ENCODE measurements at places on chromosomes 7 and 10. TPM values are rescaled to one million over a fixed set of nuclear protein-coding genes. Genes with fewer than 3 reads are reported as not detected.
A peak's percentile ranks its signal among the peaks of the same experiment; 100 is the strongest.

METTL27 gene
- 0.76 TPM for total RNA-seq

DNA sequence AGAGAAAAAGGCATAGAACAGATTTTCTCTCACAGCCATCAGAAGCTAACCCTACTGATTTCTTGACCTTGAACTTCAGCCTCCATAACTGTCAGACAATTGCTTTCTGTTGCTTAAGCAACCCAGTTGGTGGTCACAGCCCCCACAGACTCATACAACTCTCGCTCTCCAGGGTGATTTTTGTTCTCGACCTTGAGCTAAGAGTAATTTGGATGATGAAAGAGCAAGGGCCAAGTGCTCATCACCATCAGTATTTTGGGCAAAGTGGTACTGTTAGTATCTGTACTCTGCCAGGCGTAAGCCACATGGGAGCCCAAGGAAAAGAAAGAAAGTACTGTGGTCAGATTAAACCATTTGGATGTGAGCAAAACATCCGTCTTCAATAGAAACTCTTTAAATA lies 81.9 kb downstream of the AOAH start:
- H3K36me3 ChIP-seq, result no peaks in the 10 kb centered on the region
- no peak overlapping the region for H3K27ac ChIP-seq
- no peak overlapping the region for H3K4me3 ChIP-seq

RNF32 gene
- total RNA-seq, result 1.3 TPM

STOX1 gene
- total RNA-seq, result 0.39 TPM

MMP21 gene
- not detected for total RNA-seq

DNA sequence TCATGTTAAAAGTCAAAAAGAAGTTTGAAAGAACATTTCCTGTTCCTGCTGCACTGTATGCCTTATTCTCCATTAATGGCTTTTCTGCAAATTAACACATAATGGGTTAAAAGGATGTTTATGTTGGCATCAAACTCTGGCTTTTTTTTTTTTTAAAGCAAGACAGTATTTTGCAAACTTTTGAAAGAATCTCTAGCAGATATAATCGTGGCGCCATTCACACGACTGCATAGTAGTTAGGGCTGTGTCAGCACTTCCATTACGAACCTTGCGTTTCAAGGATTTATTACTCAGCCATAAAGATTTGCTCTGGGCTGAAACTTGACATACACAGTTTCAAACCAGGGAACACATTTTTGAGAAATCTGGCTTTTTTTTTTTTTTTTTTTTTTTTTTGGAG lies 207.8 kb downstream of the DYNC1I1 start:
- H3K27me3 ChIP-seq, result peaks cover 7% of the 10 kb centered on the region
- H3K27ac ChIP-seq, result no peak overlapping the region
- no peak overlapping the region for H3K4me3 ChIP-seq
- no peak for ATAC-seq
- no peaks in the 10 kb centered on the region for H3K36me3 ChIP-seq

IFIT1B gene
- not detected for total RNA-seq

HKDC1 gene
- 0.19 TPM for total RNA-seq

DNA sequence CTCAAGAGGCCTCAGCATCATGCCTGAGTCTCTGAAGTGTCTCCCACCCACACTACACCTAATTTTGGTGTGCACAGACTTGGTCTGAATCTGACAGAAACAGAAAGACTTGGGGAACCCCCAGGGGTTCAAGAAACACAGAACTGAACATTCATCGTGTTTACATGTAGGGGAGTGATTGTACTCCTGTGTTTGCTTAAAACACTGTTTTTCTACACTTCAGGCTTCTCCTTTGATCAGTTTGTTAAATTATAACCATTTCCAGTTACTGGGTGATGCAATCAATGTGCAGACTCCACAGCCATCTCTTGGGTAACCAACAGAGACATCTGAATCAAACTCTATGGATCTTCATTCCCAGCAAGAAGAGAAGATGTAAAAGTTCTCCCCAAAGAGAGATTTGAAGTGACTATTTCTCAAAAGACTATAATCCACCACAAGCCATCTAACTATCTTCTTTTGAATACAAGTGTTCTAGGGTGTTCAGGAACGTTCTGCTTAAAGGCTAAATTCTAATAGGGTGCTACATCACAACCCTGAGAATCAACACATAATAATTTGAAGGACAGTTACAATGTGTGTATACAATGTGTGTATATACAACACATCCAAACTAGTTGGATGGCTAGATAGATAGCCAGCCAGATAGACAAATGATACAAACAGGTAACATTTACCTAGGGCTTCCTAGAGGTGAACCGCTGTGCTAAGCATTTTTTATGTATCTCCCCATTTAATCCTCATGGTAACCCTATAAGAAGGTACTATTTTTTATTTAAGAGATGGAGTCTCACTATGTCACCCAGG lies 34.2 kb downstream of the DNAJC12 start:
- peak; percentile 96 for ATAC-seq
- H3K4me3 ChIP-seq, result peak overlapping the region; percentile 54
- H3K27me3 ChIP-seq, result no peaks in the 10 kb centered on the region
- peaks cover 9% of the 10 kb centered on the region for H3K4me1 ChIP-seq
- H3K36me3 ChIP-seq, result no peaks in the 10 kb centered on the region

DNA sequence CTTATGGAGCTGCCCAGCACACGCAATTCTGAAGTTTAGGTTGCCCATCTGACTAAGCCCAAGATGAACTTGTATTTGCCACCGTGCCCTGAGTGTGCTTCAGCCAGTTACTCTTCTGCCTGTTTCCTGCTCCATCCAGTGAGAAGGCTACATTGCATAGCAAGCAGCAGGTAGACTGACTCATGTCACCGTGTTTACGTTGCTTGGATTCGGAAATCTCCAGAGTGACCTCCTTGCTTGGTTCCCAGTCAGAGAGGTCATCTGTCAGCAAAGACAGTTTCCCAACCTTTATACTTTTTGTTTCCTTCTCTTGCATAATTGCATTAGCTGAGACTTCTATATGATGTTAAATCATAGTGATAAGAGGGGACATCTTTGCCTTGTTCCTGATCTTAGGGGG lies 30.9 kb downstream of the NACAD start:
- H3K4me1 ChIP-seq, result peaks cover 57% of the 10 kb centered on the region
- no peak for ATAC-seq
- H3K4me3 ChIP-seq, result no peak overlapping the region
- H3K27me3 ChIP-seq, result no peaks in the 10 kb centered on the region
- H3K36me3 ChIP-seq, result peaks cover 78% of the 10 kb centered on the region
- H3K27ac ChIP-seq, result peak overlapping the region; percentile 16

DNA sequence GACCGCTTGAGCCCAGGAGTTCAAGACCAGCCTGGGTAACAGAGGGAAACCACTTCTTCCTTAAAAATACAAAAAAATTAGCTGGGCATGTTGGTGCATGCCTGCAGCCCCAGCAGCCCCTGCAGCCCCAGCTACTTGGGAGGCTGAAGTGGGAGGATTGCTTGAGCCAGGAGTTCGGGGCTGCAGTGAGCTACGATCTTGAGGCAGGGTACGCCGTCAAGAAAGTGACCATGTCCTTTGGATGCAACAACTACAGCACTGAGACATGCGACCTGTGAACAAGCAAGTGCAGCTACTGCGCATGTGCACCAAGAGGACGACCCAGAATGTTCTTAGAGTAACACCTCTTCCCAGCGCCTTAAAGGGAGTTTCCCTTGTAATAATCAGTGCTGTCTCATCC lies 66.6 kb upstream of the ZNF479 start:
- no peak overlapping the region for H3K27ac ChIP-seq
- H3K4me3 ChIP-seq, result no peak overlapping the region
- no peak for ATAC-seq
- no peaks in the 10 kb centered on the region for H3K27me3 ChIP-seq
- H3K36me3 ChIP-seq, result no peaks in the 10 kb centered on the region

DNA sequence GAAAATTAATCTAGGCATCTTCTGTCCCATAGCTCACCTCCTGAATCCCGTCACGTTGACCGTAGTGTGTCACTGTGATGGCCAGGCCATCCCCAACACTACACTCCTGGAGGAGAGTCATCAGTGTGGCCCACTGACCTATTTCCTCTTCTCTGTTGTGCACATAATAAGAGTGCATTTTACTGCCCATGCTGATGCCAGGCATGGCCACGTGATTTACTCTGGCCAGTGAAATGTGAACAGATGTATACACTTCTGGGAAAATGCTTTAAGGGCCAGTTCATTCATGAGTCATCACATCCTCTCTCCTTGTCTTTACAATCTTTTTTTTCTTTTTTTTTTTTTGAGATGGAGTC lies 101.9 kb upstream of the PIP4K2A start:
- peaks cover 3% of the 10 kb centered on the region for H3K27me3 ChIP-seq
- H3K27ac ChIP-seq, result peak overlapping the region; percentile 57
- peaks cover 5% of the 10 kb centered on the region for H3K4me1 ChIP-seq

DNA sequence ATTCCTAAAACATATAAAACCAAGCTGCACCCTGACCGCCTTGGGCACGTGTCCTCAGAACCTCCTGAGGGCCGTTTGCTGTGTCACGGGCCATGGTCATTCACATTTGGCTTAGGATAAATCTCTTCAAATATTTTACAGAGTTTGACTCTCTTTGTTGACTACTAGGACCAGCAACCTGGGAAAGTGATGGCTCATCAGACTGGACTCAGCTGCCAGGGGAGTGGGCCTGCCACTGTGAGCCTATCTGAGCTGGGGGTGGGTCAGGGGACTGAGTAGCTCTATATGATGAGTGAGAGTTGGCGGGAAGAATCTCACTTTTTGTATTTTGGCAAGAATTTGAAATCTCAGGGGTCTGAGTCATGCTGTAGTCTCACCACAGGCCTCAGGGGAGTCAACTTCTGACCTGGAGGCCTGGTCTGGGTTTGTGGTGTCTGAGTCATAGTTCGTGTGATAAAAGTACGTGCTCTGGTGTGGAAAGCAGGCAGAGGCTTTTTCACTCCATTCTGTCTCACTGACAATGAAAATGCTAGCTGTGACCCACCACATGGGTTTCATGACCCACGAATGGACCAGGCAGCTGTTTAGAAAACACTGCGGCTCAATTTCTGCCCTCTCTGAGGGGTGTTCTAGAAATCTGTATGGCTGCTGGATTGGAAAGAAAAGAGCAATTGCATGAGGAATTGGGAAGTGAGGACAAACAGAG lies 4.2 kb upstream of the UPP1 start:
- peak; percentile 68 for ATAC-seq
- H3K27ac ChIP-seq, result peak overlapping the region; percentile 92
- H3K27me3 ChIP-seq, result no peaks in the 10 kb centered on the region
- peaks cover 24% of the 10 kb centered on the region for H3K36me3 ChIP-seq

PON1 gene
- total RNA-seq, result not detected

KIAA1549 gene
- 1.1 TPM for total RNA-seq

- H3K27ac ChIP-seq, result no peak overlapping the region
- ATAC-seq, result no peak
- no peaks in the 10 kb centered on the region for H3K4me1 ChIP-seq
Measured at GRCh38 chr10:123552760-123553554, 113.2 kb upstream of the GPR26 start.

AMPH gene
- total RNA-seq, result not detected

DNA sequence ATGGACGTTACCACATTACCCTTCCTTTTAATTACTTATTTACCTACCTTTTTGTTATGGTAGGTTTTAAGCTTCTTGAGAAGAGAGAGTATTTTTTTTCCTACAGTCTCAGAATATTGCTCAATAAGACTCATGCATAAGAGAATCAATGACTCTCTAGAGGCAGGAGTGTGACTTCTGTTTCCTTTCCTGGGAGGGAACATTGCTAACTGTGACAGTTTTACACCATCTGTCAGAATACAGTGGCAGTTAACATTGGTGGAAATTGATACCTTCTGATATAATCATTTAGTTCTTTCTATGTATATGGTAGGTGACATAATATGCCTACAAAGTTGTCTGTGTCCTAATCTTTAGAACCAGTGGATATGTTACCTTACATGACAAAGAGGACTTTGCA lies 348.7 kb upstream of the POT1 start:
- H3K4me1 ChIP-seq, result no peaks in the 10 kb centered on the region
- no peak for ATAC-seq
- no peak overlapping the region for H3K4me3 ChIP-seq
- H3K27ac ChIP-seq, result no peak overlapping the region
- no peaks in the 10 kb centered on the region for H3K36me3 ChIP-seq
- H3K27me3 ChIP-seq, result no peaks in the 10 kb centered on the region

- peaks cover 40% of the 10 kb centered on the region for H3K36me3 ChIP-seq
- H3K27ac ChIP-seq, result no peak overlapping the region
- no peaks in the 10 kb centered on the region for H3K27me3 ChIP-seq
- no peaks in the 10 kb centered on the region for H3K4me1 ChIP-seq
- no peak overlapping the region for H3K4me3 ChIP-seq
Measured at GRCh38 chr10:101529207-101529606, 58.9 kb downstream of the POLL start.

DNA sequence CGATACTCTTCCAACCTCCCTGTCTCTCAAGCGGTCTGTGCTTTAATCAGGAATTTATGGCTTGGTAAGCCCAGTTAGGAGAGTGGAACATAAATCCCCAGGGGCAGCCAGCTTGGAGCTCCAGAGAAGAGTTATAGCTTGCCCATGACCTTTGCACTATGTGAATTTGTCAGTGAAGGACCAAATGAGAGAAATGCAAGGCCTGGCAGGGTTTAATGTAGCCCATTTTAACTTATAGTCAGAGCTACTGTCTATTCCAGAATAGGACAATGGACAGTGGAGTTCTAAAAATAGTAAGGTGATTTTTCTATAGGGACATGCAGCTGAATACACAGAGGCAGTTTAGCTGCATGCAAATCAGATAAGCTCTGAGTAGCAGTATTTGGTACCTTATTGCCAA lies 142.6 kb upstream of the CAV2 start:
- H3K36me3 ChIP-seq, result no peaks in the 10 kb centered on the region
- no peaks in the 10 kb centered on the region for H3K4me1 ChIP-seq
- H3K4me3 ChIP-seq, result no peak overlapping the region
- ATAC-seq, result no peak

DNA sequence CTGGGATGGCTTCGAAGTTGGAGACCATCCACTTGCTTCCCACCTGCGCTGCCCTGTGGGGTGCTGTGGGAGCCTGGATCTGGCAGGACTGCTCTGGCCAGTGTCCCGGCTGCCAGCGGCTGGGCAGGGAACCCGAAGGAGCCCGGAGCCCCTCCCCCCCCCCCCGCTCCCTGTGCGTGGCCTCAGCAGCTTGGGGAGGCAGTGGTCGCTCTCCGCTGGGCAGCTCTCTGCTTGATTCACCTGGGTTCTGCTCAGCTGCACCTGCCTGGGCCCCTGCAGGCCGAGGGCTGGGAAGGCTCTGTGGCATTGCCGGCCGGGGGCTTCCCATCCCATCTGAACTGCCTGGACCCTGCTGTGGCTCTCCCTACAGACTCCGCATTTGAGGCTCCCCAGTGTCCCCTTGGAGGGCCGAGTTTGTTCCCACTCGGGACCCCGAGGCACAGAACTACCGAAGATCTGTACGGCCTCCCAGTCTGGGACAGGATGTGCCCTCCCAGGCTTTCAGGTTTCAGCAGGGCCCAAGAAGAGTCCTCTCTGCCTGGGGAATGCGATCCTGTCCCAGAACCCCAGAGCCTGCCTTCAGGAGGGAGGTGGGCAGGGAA lies 525.1 kb downstream of the TCERG1L start:
- H3K27me3 ChIP-seq, result no peaks in the 10 kb centered on the region
- no peaks in the 10 kb centered on the region for H3K36me3 ChIP-seq
- ATAC-seq, result no peak
- no peak overlapping the region for H3K27ac ChIP-seq

ASB15 gene
- not detected for total RNA-seq

- ATAC-seq, result peak; percentile 20
- peak overlapping the region; percentile 87 for H3K27ac ChIP-seq
- H3K4me1 ChIP-seq, result peaks cover 29% of the 10 kb centered on the region
- no peaks in the 10 kb centered on the region for H3K27me3 ChIP-seq
- peak overlapping the region; percentile 93 for H3K4me3 ChIP-seq
Measured at GRCh38 chr10:102119417-102120141, 589 bp downstream of the LDB1 start.

GRCh38 chr7:146772601-146773000 lies 656.0 kb downstream of the CNTNAP2 start:
- H3K4me3 ChIP-seq, result no peak overlapping the region
- no peaks in the 10 kb centered on the region for H3K27me3 ChIP-seq
- no peak for ATAC-seq
- H3K36me3 ChIP-seq, result no peaks in the 10 kb centered on the region
- H3K27ac ChIP-seq, result no peak overlapping the region
